Esophagus muscularis mucosa (tissue), 4 donors: ENCODE measurements at places on chromosomes 5 and 9. TPM values are rescaled to one million over a fixed set of nuclear protein-coding genes. Genes with fewer than 3 reads are reported as not detected.

DNA sequence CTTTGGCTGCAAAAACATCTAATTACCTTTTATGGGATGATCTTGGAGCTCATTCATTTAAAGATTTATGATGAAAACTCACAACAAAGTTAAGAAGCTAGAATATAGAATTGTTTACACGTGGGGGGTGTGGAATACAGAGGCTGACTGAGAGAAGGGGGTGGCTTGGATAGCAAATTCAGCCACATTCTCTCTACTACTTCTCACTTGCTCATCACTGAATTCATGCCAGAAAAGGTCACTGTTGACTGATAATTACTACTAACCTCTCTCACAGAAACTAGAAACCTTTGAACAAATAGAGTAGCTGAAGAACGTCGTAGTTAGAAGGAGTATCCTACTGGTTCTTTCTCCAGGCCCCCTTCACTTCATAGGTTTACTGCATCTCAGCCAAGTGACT lies 808.2 kb downstream of the BRINP1 start:
- no peak for DNase-seq
- H3K4me3 ChIP-seq, result no peak overlapping the region
- H3K27ac ChIP-seq, result no peak overlapping the region
- no peaks in the 10 kb centered on the region for H3K4me1 ChIP-seq

SH2D3C gene
- total RNA-seq, result 18.1 TPM

- H3K27me3 ChIP-seq, result no peaks in the 10 kb centered on the region
- peaks cover 8% of the 10 kb centered on the region for H3K4me1 ChIP-seq
- H3K27ac ChIP-seq, result no peak overlapping the region
- no peaks in the 10 kb centered on the region for H3K36me3 ChIP-seq
These were observed 7.5 kb upstream of the ZNF367 start for GRCh38 chr9:96425500-96426169.

PCDHB16 gene
- total RNA-seq, result 5.6 TPM

DNA sequence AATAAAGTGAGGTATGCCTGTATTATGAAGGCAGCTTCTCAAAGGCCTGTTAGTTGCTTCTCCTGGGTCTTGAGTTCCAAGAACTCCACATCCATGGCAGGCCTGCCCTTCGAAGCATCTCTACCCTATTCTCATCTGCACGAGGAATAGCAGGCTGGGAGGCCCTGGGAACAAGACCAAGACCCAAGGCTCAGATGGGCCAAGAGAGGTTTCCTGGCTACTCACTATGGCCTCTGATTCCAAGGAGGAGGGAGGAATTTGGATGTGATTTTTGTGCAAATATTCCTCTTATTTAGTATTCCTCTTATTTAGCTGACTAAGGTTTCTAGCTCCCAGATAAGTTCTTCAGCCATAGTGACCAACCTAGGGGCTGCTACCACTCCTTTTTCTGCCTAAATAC lies 151.3 kb downstream of the SAXO1 start:
- no peak for DNase-seq
- no peaks in the 10 kb centered on the region for H3K27me3 ChIP-seq
- no peaks in the 10 kb centered on the region for H3K36me3 ChIP-seq
- H3K4me1 ChIP-seq, result no peaks in the 10 kb centered on the region

DNA sequence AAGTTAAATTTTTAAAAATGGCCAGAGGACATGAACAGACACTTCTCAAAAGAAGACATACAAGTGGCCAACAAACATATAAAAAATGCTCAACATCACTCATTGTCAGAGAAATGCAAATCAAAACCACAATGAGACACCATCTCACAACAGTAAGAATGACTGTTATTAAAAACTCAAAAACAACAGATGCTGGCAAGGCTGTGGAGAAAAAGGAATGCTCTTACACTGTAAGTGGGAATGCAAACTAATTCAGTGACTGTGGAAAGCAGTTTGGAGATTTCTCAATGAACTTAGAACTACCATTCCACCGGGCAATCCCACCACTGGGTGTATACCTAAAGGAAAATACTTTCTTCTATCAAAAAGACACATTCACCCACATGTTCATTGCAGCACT lies 168.5 kb upstream of the PIK3R1 start:
- H3K27me3 ChIP-seq, result no peaks in the 10 kb centered on the region
- no peaks in the 10 kb centered on the region for H3K36me3 ChIP-seq
- no peaks in the 10 kb centered on the region for H3K4me1 ChIP-seq
- no peak for DNase-seq
- no peak overlapping the region for H3K27ac ChIP-seq

KIF4B gene
- under 0.01 TPM for total RNA-seq
